ENCODE measurements at places on chromosomes 3 and 15. TPM values are rescaled to one million over a fixed set of nuclear protein-coding genes. Genes with fewer than 3 reads are reported as not detected.

- H3K27ac ChIP-seq: no peak overlapping the region
- no peaks in the 10 kb centered on the region for H3K27me3 ChIP-seq
- no peaks in the 10 kb centered on the region for H3K4me1 ChIP-seq
Measured at GRCh38 chr3:170200987-170201386, 19.5 kb upstream of the PHC3 start.

The EPB42 gene
- 1.4 TPM for total RNA-seq

The NLGN1 gene
- total RNA-seq: not detected

DNA sequence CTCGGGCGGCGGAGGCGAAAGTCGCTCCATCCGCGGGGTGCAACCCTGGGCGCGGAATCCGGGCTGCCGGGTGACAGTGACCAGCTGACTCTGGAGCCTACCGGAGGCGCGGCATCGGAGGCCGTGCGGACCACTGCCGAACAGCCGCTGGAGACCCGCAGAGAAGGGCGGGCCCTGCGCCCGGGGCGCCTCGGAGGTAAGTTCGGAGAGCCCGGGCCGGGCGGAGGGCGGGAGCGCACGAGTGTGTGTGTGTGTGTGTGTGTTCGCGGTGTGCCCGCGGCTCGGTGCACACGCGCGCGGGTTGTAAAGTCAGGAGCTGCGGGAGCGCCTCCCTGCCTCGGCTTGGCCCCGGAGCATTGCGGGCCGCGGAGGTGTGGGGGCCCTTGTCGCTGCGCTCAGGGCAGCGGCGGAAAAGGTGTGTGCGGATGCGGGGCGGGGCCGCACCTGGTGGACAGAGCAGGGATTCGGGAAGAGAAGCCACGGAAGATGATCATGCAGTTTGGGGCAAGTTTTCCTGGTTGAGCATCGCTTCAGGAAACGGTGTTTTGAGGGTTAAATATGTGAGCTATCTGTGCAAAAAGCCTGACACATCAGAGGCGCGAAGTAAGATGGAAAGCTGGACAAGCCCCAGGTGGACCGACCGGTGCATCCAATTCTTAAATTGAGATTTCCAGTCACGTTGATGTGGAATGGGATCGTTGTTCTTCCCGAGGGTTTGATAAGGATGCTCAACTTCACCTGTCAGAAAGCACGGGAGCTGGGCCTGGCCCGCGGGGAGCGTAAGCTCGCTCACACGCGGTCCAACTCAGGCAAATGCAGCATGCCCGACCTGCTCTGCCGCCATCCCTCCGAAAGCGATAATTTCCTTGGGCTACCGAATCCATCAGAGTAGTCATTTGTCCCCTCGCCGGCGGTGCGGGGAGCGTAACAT, 474 bp downstream of the MINAR1 start:
- peaks cover 13% of the 10 kb centered on the region for H3K4me1 ChIP-seq
- DNase-seq: no peak
- no peak overlapping the region for H3K27ac ChIP-seq
- H3K36me3 ChIP-seq: no peaks in the 10 kb centered on the region
- H3K27me3 ChIP-seq: peaks cover 79% of the 10 kb centered on the region

The TIMP4 gene
- total RNA-seq: 0.72 TPM

The TBL1XR1 gene
- 166 TPM for total RNA-seq

The PLSCR4 gene
- 31.8 TPM for total RNA-seq

GRCh38 chr3:179956416-179956830, 80.3 kb downstream of the PEX5L start:
- no peak for DNase-seq
- H3K4me1 ChIP-seq: no peaks in the 10 kb centered on the region
- no peaks in the 10 kb centered on the region for H3K36me3 ChIP-seq
- no peaks in the 10 kb centered on the region for H3K27me3 ChIP-seq
- H3K27ac ChIP-seq: no peak overlapping the region

DNA sequence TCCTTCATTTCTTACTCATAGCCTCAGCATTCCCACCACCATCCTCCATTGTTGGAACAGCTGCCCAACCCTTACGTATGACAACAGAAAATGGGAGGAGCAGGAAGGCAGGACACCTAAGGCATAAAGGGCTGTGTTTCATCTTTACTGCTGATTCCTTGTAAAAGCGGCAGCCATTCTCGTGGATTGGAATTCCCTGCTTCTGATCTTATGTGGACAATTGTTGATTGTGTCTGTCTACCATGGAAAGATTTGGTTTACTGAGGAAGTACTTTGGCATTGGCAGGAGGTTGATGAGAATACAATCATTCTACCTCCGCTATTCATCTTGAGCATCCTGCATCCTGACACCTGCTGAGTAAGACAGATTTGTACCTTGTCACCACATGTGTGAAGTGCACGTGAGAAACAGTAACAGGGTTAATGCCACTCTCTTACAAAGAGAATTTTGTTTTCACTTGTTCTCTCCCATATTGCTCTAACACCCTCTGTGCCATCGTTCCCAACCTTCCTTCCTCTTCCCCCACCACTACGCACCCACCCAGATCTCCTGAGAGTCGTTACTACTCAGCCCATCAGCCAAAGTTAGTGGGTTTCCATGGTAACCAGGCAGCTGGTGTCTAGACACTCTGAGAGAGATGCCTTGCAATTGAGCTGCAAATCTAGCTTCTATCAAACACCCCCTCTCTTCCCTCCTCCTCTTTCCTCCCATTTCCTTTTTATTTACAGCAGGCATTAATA, 75.7 kb downstream of the GAP43 start:
- H3K27ac ChIP-seq: no peak overlapping the region
- H3K4me1 ChIP-seq: no peaks in the 10 kb centered on the region
- no peaks in the 10 kb centered on the region for H3K36me3 ChIP-seq

The MYNN gene
- total RNA-seq: 21.8 TPM

GRCh38 chr15:90463381-90463780, 66.3 kb upstream of the CRTC3 start:
- no peak for DNase-seq
- no peak overlapping the region for H3K27ac ChIP-seq
- H3K4me3 ChIP-seq: no peak overlapping the region
- no peaks in the 10 kb centered on the region for H3K27me3 ChIP-seq
- H3K36me3 ChIP-seq: peaks cover 100% of the 10 kb centered on the region

- H3K27ac ChIP-seq: no peak overlapping the region
- H3K4me3 ChIP-seq: no peak overlapping the region
- H3K27me3 ChIP-seq: no peaks in the 10 kb centered on the region
- peaks cover 28% of the 10 kb centered on the region for H3K36me3 ChIP-seq
Measured at GRCh38 chr3:100329800-100330489, 4.6 kb upstream of the NIT2 start.

The ATP13A5 gene
- not detected for total RNA-seq

GRCh38 chr15:101536166-101536874, 46.8 kb upstream of the PCSK6 start:
- H3K27ac ChIP-seq: peak overlapping the region; percentile 67
- no peaks in the 10 kb centered on the region for H3K36me3 ChIP-seq
- no peak overlapping the region for H3K4me3 ChIP-seq
- no peaks in the 10 kb centered on the region for H3K4me1 ChIP-seq
- DNase-seq: no peak

DNA sequence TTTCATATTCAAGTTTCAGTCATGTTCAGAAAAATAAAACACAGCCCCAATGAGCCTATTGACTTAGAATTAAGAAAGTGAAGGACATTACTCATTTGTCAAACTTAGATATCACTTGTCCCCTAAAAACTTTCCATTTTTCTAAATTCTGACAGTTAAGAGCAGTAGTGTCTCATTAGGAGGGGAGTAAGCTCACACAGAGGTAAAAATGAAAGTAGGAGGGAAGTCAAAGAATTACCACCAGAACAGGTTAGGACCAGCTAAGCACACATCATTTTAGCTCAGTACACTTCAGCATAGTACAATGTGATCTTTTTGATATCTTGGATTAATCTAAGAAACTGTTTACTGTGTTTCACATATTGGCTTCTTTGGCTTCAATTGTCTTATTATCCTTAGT, 64.3 kb downstream of the OSTN start:
- H3K4me1 ChIP-seq: peaks cover 28% of the 10 kb centered on the region
- H3K27me3 ChIP-seq: no peaks in the 10 kb centered on the region
- no peaks in the 10 kb centered on the region for H3K36me3 ChIP-seq
- no peak for DNase-seq
- H3K4me3 ChIP-seq: no peak overlapping the region

DNA sequence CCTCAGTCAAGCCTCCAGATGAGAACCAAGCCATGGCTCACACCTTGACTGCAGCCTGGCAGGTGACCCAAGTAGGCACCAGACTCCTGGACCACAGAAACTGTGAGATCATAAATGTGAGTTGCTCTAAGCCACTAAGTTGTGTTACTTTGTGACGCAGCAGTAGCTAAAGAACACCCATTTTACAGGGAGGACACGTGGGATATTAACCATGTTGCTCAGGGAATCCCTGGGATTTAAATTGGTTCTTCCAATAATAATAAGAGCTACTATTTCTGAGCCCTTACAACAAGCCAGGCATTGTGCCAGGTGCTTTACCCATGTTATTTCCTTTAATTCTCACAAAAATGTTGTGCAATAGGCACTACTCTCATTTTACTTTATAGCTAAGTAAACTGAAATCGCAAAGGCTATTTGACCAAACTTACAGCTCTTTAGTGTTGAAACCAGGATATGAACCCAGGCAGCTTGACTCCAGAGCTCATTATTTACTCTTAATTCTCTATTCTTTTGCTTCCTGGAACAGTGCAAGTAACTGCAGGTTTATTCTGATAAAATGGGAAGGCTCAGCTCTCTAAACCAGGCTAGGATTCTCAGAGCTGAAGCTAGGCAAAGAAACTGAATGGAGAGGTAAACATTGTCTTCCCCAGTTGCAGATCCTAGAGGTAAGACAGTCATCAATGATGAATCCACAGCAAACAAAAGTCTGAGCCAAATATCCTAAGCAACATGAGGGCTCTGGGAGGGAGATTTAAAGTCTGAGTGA, 294.4 kb downstream of the KBTBD8 start:
- no peaks in the 10 kb centered on the region for H3K36me3 ChIP-seq
- DNase-seq: no peak
- H3K27ac ChIP-seq: peak overlapping the region; percentile 14

- DNase-seq: no peak
- no peak overlapping the region for H3K27ac ChIP-seq
- no peak overlapping the region for H3K4me3 ChIP-seq
Measured at GRCh38 chr3:65658401-65658800, 380.3 kb downstream of the MAGI1 start.

DNA sequence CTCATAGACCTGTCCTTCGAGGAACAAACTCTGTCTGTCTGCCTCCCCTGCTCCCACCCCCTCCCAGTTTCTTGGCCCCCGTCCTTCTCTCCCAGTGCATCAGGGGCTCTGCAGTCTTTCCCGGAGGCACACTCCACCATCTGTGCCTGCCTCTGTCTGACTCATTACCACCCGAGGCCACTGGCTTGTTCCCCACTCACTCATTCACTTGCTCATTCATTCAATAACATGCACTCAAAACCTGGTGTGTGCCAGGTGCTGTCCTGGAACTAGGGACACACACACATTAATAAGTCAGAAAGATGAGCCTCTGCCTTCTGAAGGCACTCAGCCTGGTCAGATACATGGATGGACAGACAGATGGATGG, 12.4 kb downstream of the AMIGO3 start:
- no peak overlapping the region for H3K4me3 ChIP-seq
- peaks cover 44% of the 10 kb centered on the region for H3K36me3 ChIP-seq
- no peaks in the 10 kb centered on the region for H3K27me3 ChIP-seq
- DNase-seq: no peak
- no peak overlapping the region for H3K27ac ChIP-seq

GRCh38 chr3:141550926-141551665, 64.3 kb downstream of the RASA2 start:
- DNase-seq: no peak
- no peaks in the 10 kb centered on the region for H3K36me3 ChIP-seq
- peak overlapping the region; percentile 73 for H3K27ac ChIP-seq
- H3K4me3 ChIP-seq: no peak overlapping the region

- no peaks in the 10 kb centered on the region for H3K27me3 ChIP-seq
- no peak for DNase-seq
Measured at GRCh38 chr15:59296181-59296617, 76.5 kb downstream of the MYO1E start.

DNA sequence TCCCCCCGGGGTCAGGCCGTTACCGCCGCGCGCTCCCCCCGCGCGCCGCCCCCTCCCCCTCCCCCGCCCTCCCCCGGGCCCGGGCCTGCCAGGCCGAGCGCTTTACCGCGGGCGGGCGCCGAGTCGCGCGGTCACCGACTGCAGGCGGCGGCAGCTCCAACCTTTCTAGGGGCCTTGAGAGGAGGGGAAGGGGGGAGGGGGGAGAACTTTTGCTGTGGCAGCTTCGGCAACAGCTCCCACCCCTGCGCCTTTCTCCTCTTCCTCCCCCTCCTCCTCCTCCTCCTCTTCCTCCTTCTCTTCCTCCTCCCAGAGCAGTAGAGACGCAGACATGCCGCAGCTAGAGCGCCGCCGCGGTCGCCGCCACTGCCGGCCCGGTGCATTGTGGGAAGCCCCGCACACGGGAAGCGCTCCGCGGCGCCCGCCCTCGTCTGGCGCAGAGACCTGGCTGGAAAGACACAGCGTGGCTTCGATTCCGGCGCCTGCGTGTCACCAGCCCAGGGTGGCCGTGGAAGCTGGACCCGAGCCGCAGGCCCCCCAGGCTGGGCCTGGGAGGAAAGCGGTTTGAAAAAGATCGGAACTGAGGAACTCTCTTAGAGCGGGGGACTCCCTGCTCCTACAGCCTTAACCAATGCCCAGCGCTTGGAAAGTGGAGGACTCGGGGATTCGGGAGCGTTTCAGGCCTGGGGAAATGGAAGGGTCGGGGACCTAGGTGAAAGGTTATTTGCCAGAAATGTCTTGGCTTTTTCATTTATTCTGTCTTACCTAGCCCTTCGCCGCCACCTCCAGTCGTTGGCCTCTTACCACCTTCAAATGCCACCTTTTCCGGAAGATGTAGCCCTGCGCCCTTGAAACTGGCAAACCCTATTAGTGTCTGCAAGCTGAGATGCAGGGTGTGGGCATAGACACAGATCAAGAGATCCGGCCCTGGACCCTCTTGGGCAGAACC, at the start of gene ZNF148:
Gene ZNF148 (minus strand): TSS at position 330 of the 946 bp plus-strand sequence. CDS start 61,685 bp downstream, outside the sequence.
- H3K4me1 ChIP-seq: peaks cover 46% of the 10 kb centered on the region
- peak within 1 kb of the TSS; percentile 81 for H3K27ac ChIP-seq
- H3K4me3 ChIP-seq: peak within 1 kb of the TSS; percentile 77
- peak; percentile 99 for DNase-seq
- no peaks in the 10 kb centered on the region for H3K36me3 ChIP-seq
- H3K27me3 ChIP-seq: no peaks in the 10 kb centered on the region

The CCR4 gene
- total RNA-seq: 5.0 TPM

GRCh38 chr15:99511866-99512661, 53.7 kb upstream of the MEF2A start:
- no peaks in the 10 kb centered on the region for H3K27me3 ChIP-seq
- H3K4me1 ChIP-seq: peaks cover 73% of the 10 kb centered on the region
- H3K36me3 ChIP-seq: no peaks in the 10 kb centered on the region
- peak overlapping the region; percentile 35 for H3K27ac ChIP-seq
- H3K4me3 ChIP-seq: peak overlapping the region; percentile 2
- DNase-seq: peak; percentile 72

DNA sequence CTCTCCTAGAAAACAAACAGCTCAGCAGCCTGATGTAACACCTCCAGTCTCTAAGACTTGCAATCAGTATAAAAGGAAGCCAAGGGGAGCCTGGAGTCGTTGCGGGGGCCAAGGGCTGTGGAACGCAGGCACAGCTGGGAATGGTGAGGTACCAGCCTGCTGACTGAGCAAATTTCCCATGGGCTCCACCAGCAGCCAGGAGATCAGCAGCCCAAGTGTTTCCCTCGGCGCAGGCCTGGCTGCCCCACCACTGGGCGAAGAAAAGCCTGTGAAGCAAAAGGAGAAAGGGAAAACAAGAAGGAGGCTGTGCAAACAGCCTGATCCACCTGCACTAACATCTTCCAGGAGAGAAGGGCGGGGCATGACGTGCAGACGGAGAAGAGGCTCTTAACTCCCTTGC, 155.3 kb downstream of the SHQ1 start:
- no peaks in the 10 kb centered on the region for H3K4me1 ChIP-seq
- DNase-seq: no peak
- no peak overlapping the region for H3K4me3 ChIP-seq

All from spleen (tissue), 13 donors.